ENCODE measurements at places on chromosomes 3 and 15.

GRCh38 chr15:69087366-69087976, 73.0 kb upstream of the GLCE start:
- no peak for DNase-seq

DNA sequence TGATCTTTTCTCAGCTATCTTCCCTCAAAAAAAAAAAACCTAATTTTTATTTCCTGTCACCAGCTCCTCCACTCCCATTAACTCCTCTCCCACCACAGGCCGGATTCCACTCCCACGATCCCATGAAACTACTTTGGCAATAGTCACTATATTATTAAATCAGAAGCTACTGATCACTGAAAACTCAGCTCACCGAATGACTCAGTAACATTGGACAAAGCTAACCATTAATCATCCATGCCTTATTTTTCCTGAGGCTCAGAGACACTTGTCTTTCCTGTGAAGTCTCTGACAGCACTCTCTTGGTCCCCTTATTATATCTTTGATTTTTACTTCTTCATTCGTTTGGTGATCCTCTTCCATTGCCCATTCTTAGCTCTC, 260.2 kb downstream of the CGGBP1 start:
- no peak for DNase-seq

GRCh38 chr15:76991741-76992645, 2.9 kb upstream of the PSTPIP1 start:
- DNase-seq: no peak

GRCh38 chr3:88589138-88589537, 439.4 kb downstream of the C3orf38 start:
- no peak for DNase-seq

GRCh38 chr3:48826451-48826850, 21.2 kb downstream of the PRKAR2A start:
- no peak for DNase-seq

DNA sequence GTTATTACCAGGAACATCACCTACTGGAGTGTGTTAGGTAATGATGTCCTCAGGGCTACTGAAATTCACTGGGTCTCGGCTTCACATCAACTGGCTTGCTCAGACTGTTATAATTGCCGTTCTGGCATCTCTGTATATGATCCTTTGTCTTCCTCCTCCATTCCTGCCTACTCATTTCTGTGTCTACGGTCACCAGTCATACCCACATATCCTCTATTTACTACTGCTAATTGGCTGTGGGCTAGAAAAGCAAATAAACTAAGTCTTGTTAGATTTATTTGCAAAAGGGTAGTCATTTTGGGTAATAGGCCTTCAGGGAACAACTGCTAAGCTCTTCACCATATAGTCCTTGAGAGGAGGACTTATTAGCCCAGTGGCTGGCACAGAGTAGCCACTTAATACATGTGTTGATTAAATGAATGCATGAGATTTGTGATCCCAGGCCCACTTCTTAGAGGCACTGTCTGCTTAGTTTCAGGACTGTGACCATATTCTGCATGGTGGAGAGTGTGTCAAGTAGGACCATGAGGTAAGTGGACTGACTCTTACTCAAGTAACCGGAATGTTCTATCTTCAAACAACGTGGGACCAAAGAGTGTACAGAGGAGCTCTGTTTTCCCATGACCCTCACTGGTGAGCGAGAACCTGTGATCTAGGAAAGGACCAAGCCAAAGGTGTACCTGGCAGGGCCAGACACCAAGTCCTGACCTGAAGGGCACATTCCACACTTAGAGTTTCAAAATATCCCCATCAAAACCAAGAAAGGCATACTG, 13.2 kb downstream of the ZDHHC3 start:
- DNase-seq: no peak

DNA sequence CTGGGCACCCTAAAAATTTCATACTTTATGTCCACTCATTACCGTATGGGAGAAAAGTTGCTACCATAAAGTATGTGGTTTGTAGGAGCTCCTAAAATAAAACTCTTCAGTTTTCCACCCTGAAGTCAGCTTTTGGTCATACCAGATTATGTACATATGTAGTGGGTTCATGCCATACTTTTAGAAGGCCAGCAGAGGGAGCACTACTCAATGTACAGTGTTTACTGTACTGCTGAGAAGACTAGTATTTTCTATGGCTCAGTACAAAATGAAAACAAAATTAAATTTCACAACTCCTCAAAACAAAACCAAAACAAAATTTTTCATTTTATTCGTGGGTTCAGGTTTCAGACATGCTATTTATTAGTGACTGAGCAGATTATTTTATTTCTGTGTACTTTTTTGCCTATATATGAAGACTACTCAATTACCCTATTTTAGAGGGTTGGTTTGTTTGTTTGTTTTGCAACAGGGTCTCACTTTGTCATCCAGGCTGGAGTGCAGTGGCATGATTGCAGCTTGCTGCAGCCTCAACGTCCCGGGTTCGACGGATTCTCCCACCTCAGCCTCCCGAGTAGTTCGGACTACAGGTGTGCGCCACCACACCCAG, 24.3 kb downstream of the NXPE3 start:
- DNase-seq: no peak

DNA sequence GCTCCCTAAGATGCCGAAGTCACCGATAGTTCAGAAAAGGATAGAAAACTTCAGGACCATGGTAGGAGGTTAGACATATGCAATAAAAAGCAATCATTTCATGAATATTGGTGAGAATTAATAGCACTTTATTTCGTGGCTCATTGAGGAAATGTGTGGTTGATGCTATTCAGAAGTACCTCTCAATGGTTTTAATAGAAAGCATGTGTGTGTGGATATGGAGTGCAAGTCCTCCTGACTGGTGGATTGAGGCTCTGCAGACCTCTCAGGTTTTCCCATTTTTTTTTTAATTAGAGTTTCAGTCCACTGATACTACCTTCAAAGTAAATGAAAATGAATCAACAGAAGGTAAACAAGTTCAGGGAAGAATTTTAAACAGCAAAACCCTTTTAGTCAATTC, 384.3 kb upstream of the RARB start:
- no peak for DNase-seq

- no peak for DNase-seq
Measured at GRCh38 chr3:108133048-108133369, 42.2 kb upstream of the CD47 start.

- no peak for DNase-seq
Measured at GRCh38 chr3:13566453-13566748, 17.5 kb downstream of the FBLN2 start.

Measured in stimulated activated CD8-positive, alpha-beta memory T cell treated with anti-CD3 and anti-CD28 coated beads, Interleukin-7, amount 100 ng/mL, for 48 hours (primary cell).